NCI-H1092 treated with DMSO at 0.1 percent for 48 hours (cell line): ENCODE measurements at places on chromosomes 3 and 15.

- no peak for DNase-seq
These were observed 17.7 kb downstream of the FOXB1 start for GRCh38 chr15:60021589-60022378.

DNA sequence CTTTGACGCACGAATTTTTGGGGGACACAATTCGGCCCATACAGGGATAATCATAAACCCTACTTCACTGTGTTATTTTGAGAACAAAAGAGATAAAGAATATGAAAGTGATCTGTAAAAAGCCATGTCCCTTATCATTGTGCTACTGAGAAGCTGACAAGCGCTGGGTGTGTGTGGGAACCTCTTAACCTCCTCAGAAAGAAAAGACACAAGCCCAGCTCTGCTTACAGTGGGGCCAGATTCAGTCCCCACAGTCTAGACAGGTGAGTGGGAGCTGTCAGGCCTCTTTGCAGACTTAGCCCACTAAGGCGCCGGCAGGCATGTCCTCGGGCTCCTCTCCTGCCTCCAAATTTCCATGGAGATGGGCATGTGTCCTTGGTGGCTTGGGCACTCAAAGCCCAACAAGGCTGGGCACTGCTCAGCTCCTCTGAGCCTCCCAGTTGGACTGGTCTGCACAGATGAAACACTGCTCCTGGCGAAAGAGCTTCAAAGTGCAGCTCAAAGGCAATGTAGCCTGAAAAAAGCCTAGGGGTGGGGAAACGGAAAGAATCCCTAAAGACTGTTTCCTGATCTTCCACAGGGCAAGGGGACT is 64.4 kb upstream of the ETV5 start:
- no peak for DNase-seq

- DNase-seq: no peak
These were observed 19.8 kb upstream of the ARNT2 start for GRCh38 chr15:80384432-80384831.

DNA sequence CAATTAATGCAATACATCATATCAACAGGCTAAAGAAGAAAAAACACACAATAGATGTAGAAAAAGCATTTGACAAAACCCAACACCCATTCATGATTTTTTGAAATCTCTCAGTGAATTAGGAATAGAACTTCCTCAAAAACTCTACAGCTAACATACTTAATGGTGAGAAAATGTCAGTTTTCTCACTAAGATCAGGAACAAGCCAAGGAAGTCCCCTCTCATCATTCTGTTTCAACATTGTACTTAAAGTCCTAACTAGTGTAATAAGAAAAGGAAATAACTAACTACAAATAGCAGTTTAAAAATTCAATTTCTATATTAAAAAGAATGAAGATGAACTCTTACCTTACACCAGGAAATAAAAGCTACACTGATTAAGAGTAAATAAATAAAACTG is 77.8 kb downstream of the DCLK3 start:
- DNase-seq: no peak

GRCh38 chr15:77030048-77030927 is 35.4 kb downstream of the PSTPIP1 start:
- no peak for DNase-seq

GRCh38 chr15:51736069-51736468 is 1.4 kb downstream of the LYSMD2 start:
- DNase-seq: no peak

DNA sequence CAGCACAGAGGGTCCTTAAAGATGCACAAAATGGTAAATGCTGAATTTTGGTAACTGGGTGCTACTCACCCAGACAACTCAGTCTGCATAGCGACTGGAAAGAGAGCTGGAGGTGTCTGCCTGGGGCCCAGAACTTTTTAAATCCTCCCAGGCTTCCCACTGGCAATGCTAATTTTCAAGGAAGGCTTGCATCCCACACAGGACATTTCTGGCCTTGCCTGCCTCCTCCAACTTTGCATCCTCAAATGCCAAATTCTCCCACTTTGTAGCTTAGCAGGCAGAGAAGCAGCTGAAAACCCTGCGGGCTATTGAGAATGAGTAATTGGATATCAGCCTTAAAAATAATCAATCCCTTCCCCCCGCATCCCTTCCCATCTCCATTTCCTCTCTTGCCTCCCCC is 656.6 kb upstream of the ADAMTS9 start:
- DNase-seq: no peak

GRCh38 chr3:29978036-29978435 is 628.4 kb upstream of the TGFBR2 start:
- no peak for DNase-seq

DNA sequence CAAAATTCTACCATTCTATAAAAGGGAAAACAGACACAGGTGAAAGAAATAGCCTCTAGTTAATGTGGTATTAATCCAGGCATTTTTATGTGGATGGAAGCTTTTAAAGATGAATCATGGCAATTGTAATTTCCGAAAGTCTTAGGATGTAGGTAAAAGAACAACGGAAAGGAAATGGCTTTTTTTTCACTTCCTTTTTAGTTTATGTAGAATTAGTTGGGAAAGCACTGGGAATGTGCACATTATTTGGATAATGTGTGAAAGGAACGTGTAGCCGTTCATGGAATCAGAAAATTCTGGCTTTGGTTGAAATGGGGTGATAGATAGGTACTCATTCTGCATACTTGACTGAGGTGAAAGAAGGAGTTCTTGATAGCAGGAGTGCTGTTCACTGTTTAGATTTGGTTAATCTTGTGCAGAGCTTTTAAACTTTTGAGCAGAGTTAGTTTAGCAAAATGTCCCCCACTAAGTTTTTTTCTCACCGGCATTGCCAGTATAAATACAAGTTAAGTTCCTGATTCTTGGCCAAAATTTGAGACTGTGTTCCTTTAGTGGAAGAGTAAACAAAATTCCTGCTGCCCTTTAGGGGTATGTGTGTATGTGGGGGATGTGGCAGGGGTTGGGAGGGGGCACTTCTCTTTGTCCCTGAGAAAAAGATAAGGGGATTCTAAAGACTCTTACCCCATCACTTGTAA is 20.2 kb upstream of the UTS2B start:
- no peak for DNase-seq

DNA sequence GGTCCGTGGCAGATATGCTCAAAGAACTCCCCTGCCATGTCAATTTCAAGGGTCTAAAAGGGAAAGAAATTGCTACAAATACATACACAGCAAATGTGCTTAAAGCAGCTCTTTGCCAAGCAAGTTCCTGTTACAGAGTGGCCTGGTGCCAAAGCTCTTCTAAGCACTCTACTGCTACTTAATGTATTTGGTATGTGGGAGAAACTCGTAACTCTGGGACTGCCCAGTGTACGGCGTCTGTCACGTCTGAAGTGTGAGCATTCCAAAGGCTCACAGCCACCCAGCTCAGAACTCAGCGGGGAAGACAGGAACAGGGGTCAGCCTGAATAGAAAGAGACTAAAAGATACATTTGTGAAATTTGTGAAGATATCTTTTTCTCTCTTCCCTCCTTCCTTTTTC is 54.6 kb downstream of the RBMS3 start:
- peak; percentile 82 for DNase-seq

- no peak for DNase-seq
These were observed 162.4 kb upstream of the TGFBR2 start for GRCh38 chr3:30443756-30444673.

DNA sequence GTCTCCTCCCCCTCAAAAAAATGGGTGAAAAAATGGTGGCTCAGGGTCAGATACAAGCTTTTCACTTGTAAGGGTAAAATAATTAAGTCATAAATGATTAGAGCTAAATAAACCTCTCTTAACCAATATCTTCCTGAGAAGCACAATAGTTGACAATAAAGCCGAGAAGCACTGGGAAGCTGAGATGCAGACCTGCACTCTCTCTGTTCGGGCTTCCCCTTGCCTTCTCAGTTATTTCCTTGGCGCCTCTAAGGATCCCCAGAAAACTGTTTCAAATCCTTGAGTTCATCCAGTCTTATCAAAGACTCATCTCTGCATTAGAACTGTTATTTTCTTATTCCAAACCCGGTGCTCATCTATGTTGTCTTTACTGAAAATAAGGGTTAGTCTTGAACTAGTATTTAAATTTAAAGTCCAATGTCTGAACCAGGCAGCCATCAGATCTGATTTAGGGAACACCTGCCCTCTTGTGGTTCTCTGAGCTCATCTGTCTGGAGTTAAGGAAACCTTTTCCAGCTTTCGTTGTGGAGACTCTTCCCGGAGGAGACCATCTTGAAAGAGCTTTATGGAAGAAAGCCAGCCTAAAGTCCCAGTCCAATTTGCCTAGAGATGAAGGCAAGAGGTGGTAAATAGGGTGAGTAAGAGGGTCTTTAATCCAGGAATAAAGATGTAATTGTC is 256.4 kb upstream of the MCTP2 start:
- peak; percentile 60 for DNase-seq

DNA sequence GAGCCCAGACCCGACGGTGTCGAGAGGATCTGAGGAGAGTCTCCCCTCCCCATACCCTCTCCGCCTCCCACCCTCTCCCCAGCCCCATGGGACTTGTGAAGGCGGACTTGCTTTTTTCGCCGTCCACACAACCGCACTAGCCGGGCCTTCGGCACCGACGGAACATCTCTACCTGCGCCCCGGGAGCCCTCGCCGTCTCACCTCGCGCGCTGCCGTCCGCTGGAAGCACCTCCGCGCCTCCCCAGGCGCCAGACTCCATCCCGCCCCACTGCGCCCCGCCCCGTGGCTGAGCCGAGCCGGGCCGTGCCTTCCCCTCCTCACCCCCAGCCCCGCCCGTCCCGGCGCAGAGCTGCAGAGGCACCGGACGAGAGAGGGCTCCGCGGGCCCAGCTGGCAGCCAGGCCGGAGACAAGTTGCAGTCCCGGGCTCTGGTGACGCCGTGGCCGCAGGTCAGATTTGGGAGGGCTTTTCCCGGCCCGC is at the start of the genes DUOX1 and DUOXA1:
TSS of gene DUOX1 (plus strand) at position 344 of the 479 bp plus-strand sequence. CDS start 1,973 bp downstream, outside the sequence.
TSS of gene DUOXA1 (minus strand) at position 229 of the 479 bp plus-strand sequence. CDS start 6,865 bp downstream, outside the sequence.
- DNase-seq: no peak

DNA sequence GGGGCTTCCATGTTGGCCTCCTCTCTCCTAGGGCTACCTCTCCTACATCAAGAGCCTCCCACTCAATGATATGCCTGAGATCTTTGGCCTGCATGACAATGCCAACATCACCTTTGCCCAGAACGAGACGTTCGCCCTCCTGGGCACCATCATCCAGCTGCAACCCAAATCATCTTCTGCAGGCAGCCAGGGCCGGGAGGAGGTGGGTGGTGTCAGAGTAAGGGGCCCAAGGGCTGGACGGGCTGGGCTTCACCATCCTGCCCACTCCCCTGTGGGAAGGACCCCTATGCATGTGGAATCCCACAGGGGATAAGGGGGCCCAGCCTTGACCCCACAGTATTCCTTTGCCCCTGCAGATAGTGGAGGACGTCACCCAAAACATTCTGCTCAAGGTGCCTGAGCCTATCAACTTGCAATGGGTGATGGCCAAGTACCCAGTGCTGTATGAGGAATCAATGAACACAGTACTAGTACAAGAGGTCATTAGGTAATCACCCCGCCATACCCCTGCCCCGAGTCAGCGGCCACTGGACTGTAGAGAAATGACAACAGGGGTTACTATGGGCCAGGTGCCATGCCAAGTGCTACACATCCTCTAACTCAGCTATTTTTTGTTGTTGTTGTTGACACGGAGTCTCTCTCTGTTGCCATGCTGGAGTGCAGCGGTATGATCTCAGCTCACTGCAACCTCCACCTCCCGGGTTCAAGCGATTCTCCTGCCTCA is 47.1 kb downstream of the SEMA3G start:
- DNase-seq: no peak

DNA sequence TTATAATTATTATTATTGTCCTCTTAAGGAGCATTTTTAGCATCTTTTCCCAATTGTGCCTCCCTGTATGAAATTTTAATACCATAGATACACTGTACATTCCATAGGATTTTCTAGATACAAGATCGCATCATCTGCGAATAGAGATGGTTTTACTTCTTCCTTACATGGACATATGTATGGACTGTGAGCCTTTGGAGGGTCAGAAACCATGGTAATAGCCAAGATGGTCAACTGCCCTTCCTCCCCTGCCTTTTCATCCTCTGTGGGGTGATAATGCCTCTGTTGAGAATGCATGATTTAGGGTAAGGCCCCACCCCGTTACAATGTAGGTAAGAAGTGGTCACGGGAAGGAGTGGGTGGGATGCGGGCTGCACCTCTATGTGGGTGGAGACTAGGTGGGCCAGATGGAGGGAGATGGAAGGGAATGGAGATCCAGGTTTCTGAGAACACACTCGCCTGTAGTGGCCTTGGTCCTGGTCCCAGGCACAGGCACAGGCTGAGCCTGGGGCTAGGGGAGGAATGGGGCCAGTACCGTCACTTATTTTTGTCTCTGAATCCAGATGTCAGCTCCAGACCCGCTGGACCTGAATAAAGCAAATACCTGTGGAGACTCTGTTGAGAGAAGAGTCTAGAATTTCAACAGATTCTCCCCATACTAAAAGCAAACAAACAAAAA is 31.7 kb downstream of the GOLGA6A start:
- DNase-seq: no peak

GRCh38 chr3:139286825-139287224 is 57.0 kb upstream of the MRPS22 start:
- no peak for DNase-seq
